A673 (cell line): ENCODE measurements at places on chromosomes 3 and 15. TPM values are rescaled to one million over a fixed set of nuclear protein-coding genes. Genes with fewer than 3 reads are reported as not detected.

CACNA2D2 gene
- 0.17 and 0.68 TPM in 2 replicates for total RNA-seq

DNA sequence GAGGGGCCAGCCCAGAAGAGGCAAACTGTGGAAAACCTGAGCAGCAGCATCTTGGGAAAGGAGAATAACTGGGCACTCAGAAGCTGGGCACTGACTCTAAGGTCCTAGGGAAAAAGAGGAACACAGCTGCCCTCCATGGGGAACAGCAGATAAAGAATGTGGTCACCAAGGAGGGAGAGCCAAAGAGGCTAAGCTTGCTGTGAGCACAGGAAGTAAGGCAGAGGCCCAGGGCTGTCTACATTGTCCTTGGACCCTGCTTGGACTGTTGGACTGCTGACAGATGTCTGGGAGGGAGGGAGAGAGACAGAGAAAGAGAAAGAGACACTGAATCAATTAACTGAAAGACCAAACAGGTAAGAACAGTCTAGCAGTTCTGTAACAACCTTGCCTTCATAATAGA lies 4.5 kb upstream of the MNS1 start:
- no peaks in the 10 kb centered on the region for H3K36me3 ChIP-seq
- no peaks in the 10 kb centered on the region for H3K27me3 ChIP-seq
- DNase-seq, result no peak
- no peak overlapping the region for H3K27ac ChIP-seq
- H3K4me1 ChIP-seq, result peaks cover 10% of the 10 kb centered on the region

HOMER2 gene
- 4.6 and 6.7 TPM in 2 replicates for total RNA-seq

TMC3 gene
- total RNA-seq, result not detected in 2 replicates

- H3K36me3 ChIP-seq, result no peaks in the 10 kb centered on the region
- no peaks in the 10 kb centered on the region for H3K27me3 ChIP-seq
- no peak overlapping the region for H3K4me3 ChIP-seq
- H3K4me1 ChIP-seq, result peaks cover 22% of the 10 kb centered on the region
Observed at GRCh38 chr3:105786990-105787389, 81.8 kb downstream of the CBLB start.

DNA sequence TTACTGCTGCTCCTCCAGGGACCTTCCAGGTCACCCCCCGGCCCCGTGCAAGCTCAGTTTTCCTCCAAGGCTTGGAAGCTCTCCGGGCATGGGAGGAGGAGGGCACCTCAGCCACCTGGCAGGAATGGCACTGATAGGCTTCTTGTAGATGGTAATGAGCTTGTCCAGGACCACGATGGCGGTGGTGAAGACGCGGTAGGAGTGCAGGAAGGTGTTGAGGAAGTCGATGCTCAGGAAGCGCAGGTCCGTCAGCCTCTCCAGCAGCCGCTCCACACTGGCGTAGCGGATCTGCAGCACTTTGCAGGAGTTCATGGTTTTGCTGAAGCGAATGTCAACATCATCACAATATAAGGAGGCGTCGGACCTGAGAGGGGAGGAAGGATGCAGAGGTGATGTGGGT lies 61.2 kb upstream of the CTSH start:
- no peak overlapping the region for H3K27ac ChIP-seq
- peaks cover 17% of the 10 kb centered on the region for H3K4me1 ChIP-seq
- H3K27me3 ChIP-seq, result no peaks in the 10 kb centered on the region
- DNase-seq, result no peak

- no peaks in the 10 kb centered on the region for H3K27me3 ChIP-seq
- no peak overlapping the region for H3K4me3 ChIP-seq
- no peak overlapping the region for H3K27ac ChIP-seq
Observed at GRCh38 chr3:157607826-157608405, 104.7 kb upstream of the VEPH1 start.

AGBL1 gene
- not detected in 2 replicates for total RNA-seq

DNA sequence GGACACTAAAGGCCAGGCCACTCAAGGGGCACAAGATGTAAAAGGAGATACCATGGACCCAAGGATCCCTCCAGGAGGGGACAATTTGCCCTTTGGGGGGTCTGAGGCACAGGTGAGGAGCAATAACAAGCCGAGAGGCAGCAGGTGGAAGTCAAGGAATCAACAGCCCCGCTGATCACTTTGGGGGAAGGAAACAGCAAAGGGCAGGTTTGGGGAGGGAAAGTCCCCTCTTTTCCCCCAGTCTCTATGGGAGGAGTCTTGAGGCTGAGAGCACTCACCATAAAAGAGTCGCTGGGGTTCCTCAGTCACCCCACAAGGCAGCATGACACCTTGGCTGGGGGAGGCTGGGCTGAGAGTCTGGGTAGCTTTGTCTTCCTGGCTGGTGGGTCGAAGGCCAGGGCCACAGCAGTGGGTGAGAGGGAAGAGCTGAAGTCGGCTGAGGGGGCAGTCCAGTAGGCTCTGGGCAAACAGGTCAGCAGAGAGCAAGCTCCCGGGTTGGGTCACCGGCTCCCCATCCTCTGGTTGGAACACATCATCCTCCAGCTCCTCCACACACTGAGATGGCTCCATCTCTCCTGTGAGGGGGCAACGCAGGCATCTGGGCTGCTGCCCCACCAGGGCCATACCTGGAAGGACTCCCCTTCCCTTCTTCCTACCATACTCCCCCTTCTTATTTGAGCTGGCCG lies 3.0 kb downstream of the BMF start:
- H3K4me3 ChIP-seq, result peak overlapping the region; percentile 85
- H3K4me1 ChIP-seq, result peaks cover 68% of the 10 kb centered on the region
- H3K36me3 ChIP-seq, result peaks cover 3% of the 10 kb centered on the region

GRCh38 chr3:127746400-127747057 lies 73.8 kb downstream of the ABTB1 start:
- DNase-seq, result no peak
- no peaks in the 10 kb centered on the region for H3K27me3 ChIP-seq

- H3K27ac ChIP-seq, result no peak overlapping the region
- no peaks in the 10 kb centered on the region for H3K36me3 ChIP-seq
- H3K27me3 ChIP-seq, result no peaks in the 10 kb centered on the region
- no peak overlapping the region for H3K4me3 ChIP-seq
Observed at GRCh38 chr3:700514-700913, 392.3 kb upstream of the CNTN6 start.

- no peak overlapping the region for H3K4me3 ChIP-seq
- H3K27ac ChIP-seq, result no peak overlapping the region
- no peaks in the 10 kb centered on the region for H3K36me3 ChIP-seq
- no peaks in the 10 kb centered on the region for H3K27me3 ChIP-seq
- H3K4me1 ChIP-seq, result peaks cover 10% of the 10 kb centered on the region
Observed at GRCh38 chr3:12944413-12944812, 103.0 kb upstream of the RPL32 start.

DNA sequence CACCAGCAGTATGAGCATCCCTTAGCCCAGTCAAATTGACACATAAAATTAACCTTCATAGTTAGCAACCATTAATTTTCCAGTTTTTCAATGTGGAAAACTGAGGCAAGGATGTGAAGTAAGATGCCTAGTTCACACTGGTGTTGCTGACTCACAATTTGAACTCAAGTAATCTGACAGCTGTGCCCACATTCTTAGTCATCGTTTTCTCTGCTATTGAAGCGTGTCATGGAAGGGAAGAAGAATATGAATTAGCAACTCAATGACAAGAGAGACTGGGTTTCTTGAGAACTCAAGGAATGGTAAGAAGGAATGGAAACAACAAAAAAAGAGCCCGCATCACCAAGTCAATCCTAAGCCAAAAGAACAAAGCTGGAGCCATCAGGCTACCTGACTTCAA lies 261.4 kb downstream of the EPHA3 start:
- H3K36me3 ChIP-seq, result no peaks in the 10 kb centered on the region
- peaks cover 27% of the 10 kb centered on the region for H3K4me1 ChIP-seq
- no peak overlapping the region for H3K4me3 ChIP-seq

HGD gene
- total RNA-seq, result 0.28 and 0.42 TPM in 2 replicates

DNA sequence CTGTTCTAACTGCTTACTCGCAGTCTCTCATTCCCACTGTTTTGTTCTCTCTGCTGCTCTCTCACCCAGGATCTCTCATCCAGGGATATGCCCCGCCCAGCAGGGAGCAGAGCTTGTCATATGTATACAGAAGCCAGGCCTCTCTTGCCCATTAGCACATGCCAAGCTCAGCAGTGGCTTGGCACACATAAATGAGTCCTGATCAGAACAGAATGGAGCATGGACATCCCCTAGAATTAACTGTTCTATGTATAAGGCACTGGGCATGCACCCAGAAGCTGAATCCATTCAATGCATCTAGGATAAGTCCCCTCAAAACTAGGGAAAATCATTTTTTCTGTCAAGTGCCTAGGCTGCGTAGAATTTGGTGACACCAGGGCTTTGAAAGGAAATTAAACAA lies 61.6 kb downstream of the IGSF11 start:
- no peaks in the 10 kb centered on the region for H3K36me3 ChIP-seq
- no peak overlapping the region for H3K4me3 ChIP-seq
- no peak for DNase-seq
- peaks cover 4% of the 10 kb centered on the region for H3K27me3 ChIP-seq
- no peaks in the 10 kb centered on the region for H3K4me1 ChIP-seq

DNA sequence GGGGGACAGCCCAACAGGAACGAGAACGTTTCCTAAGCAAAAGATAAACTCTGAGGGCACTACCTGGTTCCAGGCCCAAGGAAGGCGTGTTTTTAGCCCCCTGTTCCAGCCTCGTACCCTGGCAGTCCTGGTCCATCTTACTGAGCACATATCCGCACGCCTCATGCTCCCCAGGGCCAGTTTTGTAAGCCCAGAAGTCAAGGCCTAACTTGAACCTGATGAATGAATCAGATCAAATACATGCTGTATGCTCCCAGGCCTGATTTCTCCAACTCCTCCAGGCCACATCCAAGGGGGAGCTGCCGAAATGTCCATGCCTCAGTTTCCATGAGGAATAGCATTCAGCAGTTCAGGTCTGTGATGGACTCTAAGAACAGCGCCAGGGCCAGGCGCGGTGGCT lies 14.3 kb upstream of the DOCK3 start:
- no peaks in the 10 kb centered on the region for H3K4me1 ChIP-seq
- no peak overlapping the region for H3K27ac ChIP-seq
- no peaks in the 10 kb centered on the region for H3K27me3 ChIP-seq
- DNase-seq, result no peak
- no peak overlapping the region for H3K4me3 ChIP-seq

GRCh38 chr15:36429707-36430106 lies 149.7 kb upstream of the CDIN1 start:
- peaks cover 8% of the 10 kb centered on the region for H3K4me1 ChIP-seq
- H3K27ac ChIP-seq, result no peak overlapping the region
- H3K27me3 ChIP-seq, result no peaks in the 10 kb centered on the region
- DNase-seq, result no peak
- H3K36me3 ChIP-seq, result no peaks in the 10 kb centered on the region
- H3K4me3 ChIP-seq, result no peak overlapping the region

GRCh38 chr15:77497942-77498361 lies 77.3 kb downstream of the HMG20A start:
- H3K4me3 ChIP-seq, result no peak overlapping the region
- H3K27ac ChIP-seq, result peak overlapping the region; percentile 84
- H3K27me3 ChIP-seq, result no peaks in the 10 kb centered on the region
- DNase-seq, result peak; percentile 19

TMEM207 gene
- total RNA-seq, result not detected in 2 replicates

- H3K4me3 ChIP-seq, result no peak overlapping the region
- no peaks in the 10 kb centered on the region for H3K36me3 ChIP-seq
- H3K4me1 ChIP-seq, result no peaks in the 10 kb centered on the region
- H3K27ac ChIP-seq, result no peak overlapping the region
- H3K27me3 ChIP-seq, result no peaks in the 10 kb centered on the region
- DNase-seq, result no peak
Observed at GRCh38 chr3:29805757-29806156, 524.9 kb downstream of the RBMS3 start.

- H3K36me3 ChIP-seq, result no peaks in the 10 kb centered on the region
- H3K4me3 ChIP-seq, result no peak overlapping the region
- no peaks in the 10 kb centered on the region for H3K27me3 ChIP-seq
- H3K27ac ChIP-seq, result no peak overlapping the region
- no peak for DNase-seq
- H3K4me1 ChIP-seq, result peaks cover 36% of the 10 kb centered on the region
Observed at GRCh38 chr15:70704166-70704565, 59.2 kb downstream of the UACA start.

GRCh38 chr3:177800561-177800960 lies 603.3 kb upstream of the TBL1XR1 start:
- H3K27ac ChIP-seq, result no peak overlapping the region
- H3K4me1 ChIP-seq, result no peaks in the 10 kb centered on the region
- no peak for DNase-seq
- H3K27me3 ChIP-seq, result no peaks in the 10 kb centered on the region
- H3K36me3 ChIP-seq, result no peaks in the 10 kb centered on the region

GRCh38 chr3:73708956-73709355 lies 84.2 kb upstream of the PDZRN3 start:
- no peak overlapping the region for H3K4me3 ChIP-seq
- DNase-seq, result no peak
- H3K27ac ChIP-seq, result no peak overlapping the region
- no peaks in the 10 kb centered on the region for H3K4me1 ChIP-seq
- no peaks in the 10 kb centered on the region for H3K27me3 ChIP-seq
- H3K36me3 ChIP-seq, result no peaks in the 10 kb centered on the region

GOLGA8J gene
- total RNA-seq, result 0.22 TPM in 1 of 2 replicates, not detected in the other

INSYN1 gene
- 0.54 and 2.0 TPM in 2 replicates for total RNA-seq

GNB5 gene
- total RNA-seq, result 22.8 and 23.3 TPM in 2 replicates

KBTBD13 gene
- total RNA-seq, result not detected in 2 replicates

DNA sequence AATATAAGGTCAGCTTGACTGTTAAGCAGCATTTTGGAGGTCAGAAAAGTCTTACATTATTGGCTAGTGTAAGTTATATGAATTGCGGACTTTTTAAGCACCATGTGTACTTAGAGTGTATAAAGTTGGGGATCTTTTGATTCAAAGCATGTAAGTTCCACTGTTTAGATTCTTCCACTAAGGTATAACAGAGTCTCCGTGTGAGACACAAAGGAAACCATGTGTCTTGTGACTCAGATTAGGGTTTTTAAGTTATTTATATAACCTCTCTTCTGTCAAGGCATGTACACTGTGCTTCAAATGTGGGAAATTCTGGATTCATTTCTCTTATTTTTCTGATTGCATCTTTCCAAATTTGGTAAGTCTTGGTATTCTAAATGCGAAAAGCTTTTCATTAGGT lies 143.5 kb upstream of the SOX2 start:
- peaks cover 44% of the 10 kb centered on the region for H3K27me3 ChIP-seq
- H3K4me3 ChIP-seq, result no peak overlapping the region
- no peak for DNase-seq
- no peak overlapping the region for H3K27ac ChIP-seq
- no peaks in the 10 kb centered on the region for H3K36me3 ChIP-seq
- no peaks in the 10 kb centered on the region for H3K4me1 ChIP-seq

EPHA3 gene
- total RNA-seq, result 21.5 and 25.7 TPM in 2 replicates

GRCh38 chr3:97883736-97884135 lies 61.9 kb downstream of the CRYBG3 start:
- H3K27ac ChIP-seq, result no peak overlapping the region
- H3K27me3 ChIP-seq, result no peaks in the 10 kb centered on the region
- DNase-seq, result no peak
- H3K4me3 ChIP-seq, result no peak overlapping the region
- peaks cover 37% of the 10 kb centered on the region for H3K4me1 ChIP-seq
